ENCODE measurements at places on chromosomes 7 and 10.

GRCh38 chr10:121240556-121240955, 357.7 kb downstream of the FGFR2 start:
- DNase-seq: no peak

DNA sequence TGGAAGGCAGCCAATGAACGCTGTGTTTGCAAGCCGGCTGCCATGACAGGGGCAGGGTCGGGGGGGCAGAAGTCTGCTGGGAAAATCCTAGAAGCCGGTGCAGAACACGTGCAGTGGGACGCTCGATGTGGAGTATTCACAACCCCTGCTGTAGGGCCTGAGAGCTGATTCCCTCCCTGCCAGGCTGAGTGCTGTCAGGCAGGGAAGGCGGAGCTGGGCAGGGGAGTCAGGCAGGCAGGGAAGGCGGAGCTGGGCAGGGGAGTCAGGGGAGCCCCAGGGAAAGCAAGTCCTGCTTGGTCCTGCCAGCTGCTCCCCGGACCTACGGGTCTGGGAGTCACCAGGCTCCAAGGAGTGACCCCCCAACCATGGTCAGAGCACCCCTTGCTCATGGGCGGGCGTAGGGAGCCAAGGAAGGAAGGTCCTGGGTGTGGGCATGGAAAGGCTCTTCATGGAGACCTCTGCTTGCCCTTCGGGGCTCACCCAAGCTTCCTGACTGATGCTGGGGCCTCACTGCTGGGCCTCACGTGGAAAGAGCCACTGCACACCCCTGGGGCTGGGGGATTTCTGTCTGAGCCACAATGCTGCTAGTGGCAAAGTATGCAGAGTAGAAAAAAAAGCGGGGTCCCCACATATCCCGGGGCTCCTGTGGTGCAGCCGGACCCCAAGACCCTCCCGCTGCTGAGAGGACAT, 4.2 kb downstream of the CNPY1 start:
- no peak for DNase-seq

- peak; percentile 70 for DNase-seq
Observed at GRCh38 chr10:986137-986825, 2.0 kb upstream of the GTPBP4 start.

GRCh38 chr7:135774284-135774683, 25.7 kb upstream of the FAM180A start:
- DNase-seq: no peak

GRCh38 chr7:125636320-125636962, 706.8 kb upstream of the POT1 start:
- DNase-seq: no peak

DNA sequence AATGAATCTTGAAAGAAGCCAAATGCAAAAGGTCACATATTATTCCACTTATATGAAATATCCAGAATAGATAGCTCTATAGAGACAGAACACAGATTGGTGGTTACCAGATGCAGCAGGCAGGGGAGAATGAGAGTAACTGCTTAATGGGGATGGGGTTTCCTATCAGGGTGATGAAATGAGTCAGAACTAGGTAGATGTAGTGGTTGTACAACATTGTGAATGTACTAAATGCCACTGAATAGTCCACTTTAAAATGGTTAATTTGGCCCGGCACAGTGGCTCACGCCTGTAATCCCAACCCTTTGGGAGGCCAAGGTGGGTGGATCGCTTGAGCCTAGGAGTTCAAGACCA, 9.4 kb upstream of the SLC25A28 start:
- no peak for DNase-seq

DNA sequence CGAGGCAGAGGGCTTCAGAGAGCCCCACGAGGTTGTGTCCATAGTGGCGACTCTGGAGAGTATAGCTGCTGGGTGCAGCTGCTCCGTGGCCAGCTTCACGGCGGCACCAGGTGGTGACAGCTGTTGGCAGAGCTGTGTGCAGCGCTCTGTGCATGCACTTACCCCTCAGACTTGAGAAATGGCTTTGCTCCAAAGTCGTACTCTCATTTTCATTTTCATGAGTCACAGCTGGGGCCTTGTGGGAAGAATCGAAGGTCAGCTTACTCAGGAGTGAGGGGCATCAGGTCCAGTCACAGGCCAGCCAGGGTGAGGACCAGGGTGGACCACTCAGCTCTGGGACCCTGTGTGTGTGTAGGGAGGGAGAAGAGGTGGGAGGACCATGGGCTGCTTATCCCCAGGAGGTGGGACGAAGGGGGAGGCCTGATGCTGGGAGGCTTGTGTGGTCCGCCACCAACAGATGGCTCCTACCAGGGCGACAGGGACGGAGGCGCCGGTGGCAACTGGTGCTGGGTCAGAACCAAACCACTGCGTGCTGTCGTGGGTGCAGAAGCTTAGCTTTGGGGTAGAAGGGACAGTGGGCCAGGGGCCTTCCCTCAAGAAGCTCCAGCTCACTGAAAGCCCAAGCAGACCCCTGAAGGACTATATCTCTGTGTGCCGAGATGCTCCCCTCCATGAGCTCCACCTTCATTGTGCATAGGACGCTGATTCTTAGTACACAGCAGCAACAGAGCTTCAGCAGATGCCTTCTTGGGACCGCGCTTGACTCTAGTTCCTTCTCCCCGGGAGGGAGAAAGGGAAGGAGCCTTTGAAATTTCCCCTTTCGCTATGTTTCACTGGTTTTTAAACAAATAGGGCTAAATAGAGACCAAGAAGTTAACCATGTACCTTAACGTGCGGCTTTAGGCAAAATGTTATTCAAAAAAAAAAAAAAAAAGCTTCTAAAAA, 225.0 kb downstream of the CELF2 start:
- no peak for DNase-seq

- no peak for DNase-seq
Observed at GRCh38 chr10:60420991-60421894, 31.6 kb upstream of the ANK3 start.

GRCh38 chr10:115831016-115831415, 442.0 kb downstream of the GFRA1 start:
- no peak for DNase-seq

DNA sequence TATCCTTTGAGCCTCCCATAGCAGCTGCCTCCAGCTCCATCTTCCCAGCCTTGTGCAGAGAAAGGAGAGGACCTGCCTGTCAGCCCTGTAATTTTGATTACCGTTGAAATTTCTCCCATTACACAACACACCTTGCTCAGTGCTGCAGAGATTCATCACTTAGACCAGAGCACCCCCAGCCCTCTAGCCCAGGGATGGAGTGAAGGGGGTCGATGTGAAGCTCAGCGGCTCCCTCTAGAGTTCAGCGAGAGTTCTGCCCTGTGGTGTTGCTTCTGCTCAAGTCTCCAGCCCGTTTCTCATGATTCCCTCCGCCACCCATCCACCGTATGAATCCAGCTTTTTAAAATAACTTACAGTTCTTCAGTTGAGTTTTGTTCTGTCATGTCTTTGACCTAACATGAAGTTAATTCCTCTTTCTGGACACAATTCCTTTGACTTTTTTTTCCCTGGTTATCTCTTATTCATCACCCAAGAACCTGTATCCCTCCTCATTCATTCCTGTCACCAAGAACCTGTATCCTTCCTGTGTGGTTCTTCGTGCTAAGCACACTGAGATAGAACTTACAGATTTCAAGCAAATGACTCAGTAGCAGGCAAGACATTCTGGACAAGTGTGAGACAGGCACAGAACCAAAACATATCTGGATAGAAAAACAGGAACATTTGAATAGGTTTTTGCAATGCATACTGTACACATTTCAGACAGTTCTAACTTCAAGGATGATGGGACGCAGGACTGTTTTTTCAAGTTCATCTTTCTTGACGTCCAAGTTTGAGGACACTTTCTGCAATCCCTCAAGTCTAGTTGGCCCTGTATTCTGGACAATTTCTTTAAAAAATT, 35.0 kb upstream of the ZNF32 start:
- no peak for DNase-seq

- no peak for DNase-seq
Observed at GRCh38 chr10:75616076-75616475, 184.7 kb downstream of the LRMDA start.

DNA sequence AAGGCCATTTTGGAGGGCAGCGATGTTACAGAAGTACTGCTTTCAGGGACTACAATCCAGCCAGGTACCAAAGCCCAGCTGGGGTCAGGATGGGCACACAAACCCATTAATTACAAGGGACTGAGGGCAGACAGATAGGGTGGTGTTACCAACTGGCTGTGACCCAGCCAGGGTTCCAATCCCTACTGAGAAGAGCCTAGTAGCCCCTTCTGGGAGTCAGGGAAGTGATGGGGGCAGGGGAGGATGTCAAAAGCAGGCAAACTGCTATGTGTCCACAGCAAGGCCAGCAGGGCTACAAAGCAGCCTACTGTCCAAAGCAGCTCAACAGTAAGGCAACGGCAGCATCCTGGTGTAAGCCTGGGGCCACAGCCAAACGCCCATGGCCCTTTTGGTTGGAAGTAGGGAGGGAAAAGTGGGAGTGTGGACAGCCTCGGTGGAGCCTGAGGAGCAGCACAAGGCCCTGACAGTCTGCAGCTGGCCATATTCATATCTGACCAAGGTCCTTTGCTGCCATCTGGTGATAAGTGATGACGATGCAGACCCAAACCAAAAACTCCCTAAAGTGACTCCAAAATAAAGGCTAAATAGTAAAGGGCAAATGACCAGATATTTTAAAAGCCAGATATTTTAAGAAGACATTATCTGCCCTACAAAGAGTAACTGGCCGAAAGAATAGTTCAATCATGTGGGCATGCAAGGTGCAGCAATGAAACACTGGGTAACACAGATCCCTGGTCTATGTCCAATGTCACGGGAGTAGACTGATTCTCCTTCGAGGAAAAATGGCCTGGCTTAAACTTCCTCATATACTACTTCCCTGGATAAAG, 56.9 kb downstream of the XPNPEP1 start:
- DNase-seq: no peak

GRCh38 chr10:52232561-52233350, 81.3 kb upstream of the DKK1 start:
- no peak for DNase-seq

GRCh38 chr7:531777-532176, 12.1 kb upstream of the PDGFA start:
- DNase-seq: no peak

DNA sequence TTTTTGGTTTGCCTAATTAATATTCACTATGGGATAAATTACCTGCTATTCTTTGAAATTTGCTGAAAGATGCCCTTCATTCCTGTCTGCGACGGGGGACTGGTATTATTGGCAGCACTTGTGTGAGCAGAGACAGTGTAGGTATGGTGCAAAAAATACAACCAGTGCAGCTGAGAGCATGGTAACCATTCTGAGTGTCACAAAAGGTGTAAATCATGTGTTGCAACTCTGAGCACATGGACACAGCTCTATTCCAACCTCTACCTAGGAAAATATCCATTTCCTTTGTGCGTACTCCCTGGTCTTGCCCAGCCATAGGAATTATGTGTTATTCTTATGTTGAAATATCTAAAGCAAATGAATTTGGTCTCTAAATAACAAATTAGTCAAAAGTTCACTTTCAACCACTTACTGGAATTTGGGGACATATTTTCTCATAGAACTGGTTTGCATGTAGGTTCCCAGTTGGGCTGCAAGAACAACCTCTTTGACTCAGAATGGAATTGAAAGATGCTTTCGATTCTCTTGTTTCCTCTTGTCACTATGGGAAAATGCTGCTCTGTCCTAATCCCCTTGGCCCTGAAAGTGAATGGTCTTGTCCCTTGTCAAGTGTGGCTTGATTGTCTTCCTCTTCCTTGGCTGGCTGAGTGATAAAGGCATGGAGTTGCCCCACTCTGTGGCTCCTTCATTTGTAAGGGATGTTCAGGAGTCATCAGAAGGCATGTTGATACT, 57.0 kb downstream of the CELF2 start:
- DNase-seq: no peak

- no peak for DNase-seq
Observed at GRCh38 chr10:48439031-48439430, 132.6 kb downstream of the MAPK8 start.

DNA sequence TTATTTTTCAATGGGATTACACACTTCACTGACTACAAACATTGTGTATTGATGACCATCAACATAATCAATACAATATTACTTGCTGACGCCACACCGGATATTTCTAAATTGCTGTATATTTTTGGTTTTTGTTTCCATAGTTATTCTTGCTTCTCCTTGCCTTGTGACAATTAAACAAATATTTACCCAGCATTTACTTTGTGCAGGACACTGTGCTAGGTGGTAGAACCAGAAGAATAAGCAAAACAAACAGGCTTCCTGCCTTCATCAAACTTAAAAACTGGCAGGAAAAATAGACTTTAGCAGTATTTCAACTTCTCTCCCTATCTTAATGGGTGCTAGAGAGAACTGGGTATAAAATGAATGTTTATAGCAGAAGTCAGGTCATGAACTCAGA, 50.6 kb downstream of the ZNF277 start:
- DNase-seq: no peak

DNA sequence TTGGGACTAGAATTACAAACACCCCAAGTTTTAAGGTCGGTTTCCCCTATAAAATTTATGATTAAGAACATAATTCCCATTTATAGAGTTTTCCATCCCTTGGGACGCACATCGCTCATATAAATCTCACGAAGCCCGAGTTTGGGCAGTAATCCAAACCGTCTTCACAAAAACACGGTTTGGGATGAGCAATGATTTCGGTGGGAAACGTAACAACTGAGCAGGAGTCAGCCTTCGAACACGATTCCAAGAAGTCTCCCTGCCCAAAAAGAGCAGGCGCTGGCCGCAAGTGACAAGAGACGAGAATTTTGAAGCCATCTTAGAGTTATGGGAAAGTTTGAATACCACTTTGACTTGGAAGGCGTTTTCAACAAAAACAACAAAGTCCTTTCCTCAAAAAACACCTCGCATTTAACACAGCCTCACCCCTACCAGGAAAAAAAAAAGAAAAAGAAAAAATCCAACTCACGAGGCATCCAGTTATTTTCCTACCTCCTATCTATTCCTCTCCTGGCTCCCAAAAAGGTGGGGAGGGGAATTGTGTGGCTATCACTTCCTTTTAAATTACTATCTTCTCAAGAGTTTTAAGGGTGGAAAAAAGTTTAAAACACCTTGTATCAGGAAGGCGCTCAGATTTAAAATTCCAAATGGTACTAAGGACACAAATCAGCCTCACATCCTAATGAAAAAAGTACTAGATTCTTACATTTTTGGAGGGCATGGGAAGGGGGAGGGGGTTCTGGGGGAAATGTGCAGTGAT, 1.6 kb downstream of the SEPHS1 start:
- no peak for DNase-seq

DNA sequence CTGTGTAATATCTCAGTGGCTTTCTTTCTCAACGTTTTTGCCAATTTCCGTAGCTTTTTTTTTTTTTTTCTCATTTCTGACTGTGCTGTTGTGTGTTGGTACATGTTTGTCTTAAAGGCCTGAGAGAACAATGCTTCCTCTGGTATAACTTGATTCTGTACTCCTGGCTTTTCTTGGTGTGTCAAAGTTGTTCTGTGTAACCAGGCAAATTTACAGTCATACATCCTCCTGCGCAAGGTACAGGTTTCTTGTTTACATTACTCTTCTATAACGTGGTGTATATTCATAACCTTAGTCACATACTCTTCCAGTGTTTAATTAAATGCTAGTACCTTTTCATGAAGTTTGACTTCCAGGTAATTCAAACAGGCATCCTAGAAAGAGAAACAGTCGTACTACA, 8.3 kb upstream of the ARHGAP12 start:
- DNase-seq: no peak

DNA sequence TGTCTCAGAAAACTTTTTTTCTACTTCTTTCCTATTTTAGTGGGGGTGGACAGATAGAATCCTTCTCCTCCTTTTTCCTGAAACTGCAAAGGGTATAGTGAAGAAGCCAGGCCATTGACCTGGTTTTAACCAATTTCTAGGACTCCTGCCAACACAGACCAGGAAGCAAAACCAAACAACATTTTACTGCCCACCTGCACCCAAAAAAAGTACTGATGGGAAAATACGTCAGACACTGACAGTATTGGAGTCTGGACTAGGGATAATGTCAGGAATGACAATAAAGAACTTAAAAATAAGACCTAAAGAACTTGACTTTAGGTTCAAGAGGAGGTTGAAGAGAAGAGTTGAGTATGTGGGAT, 5.0 kb upstream of the STEAP4 start:
- no peak for DNase-seq

All from keratinocyte (primary cell).